Right renal pelvis (tissue), 4 donors: ENCODE measurements at places on chromosomes 6 and 20.

DNA sequence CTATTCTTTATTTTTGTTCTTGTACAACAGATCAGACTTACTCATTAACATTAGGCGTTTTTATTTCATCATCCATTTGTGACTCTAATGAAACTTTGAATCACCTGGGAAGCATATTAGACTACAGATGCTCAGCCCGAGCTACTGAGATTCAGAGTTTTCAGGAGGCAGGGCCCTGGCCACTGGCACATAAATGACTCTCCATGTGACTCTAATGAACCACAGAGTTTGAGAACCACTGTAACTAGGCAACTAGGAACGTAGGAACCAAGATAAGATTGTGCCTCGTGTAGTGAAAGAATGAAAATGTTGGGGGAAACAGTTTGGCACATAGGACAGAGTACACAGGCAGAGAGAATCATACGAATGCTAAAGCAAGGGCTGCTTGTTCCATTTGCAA lies 405.9 kb upstream of the BTBD3 start:
- DNase-seq = no peak

GRCh38 chr6:74431873-74432580 lies 736.0 kb downstream of the CD109 start:
- no peak for DNase-seq

DNA sequence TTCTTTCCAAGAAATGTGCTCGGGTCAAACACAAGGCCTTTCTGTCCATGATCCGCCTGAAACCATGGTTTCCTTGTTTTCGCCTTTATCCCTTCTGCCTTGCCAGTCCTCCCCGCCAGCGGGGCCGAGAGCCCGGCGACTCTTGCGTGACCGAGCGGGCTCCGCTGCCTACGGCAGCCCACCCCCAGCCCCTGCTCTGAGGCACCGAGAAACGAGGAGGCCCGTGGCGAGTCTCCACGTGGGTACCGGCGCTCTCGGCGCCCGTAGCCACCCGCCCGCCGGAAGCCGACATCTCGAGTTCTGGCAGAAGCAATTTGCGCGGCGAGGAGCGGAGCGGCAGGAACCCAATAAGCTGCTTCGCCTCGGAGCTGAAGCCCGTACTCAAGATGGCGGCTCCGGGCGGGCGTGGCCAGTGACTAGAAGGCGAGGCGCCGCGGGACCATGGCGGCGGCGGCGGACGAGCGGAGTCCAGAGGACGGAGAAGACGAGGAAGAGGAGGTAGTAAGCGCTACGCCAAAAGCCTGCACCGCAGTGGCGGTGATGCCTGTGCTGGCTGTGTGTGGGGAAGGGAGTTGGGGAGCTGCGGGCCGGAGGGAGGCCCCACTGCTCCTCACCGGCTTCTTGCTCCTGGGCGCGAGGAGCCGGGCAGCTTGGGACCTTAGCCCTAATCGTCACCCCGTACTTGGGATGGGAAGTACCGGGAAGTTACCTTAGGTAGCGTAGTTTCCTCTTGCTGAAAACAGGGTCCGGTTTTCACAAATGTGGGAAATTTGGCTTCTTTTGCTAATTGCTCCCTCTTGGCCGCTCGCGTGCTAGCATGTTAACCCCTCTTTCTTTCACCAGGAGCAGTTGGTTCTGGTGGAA lies at the start of gene GTF3C6:
TSS of gene GTF3C6 (plus strand) at position 378 of the 864 bp plus-strand sequence. CDS start at position 442, 64 bp downstream.
- DNase-seq = peak; percentile 87

GRCh38 chr6:57021086-57021720 lies 25.3 kb upstream of the KIAA1586 start:
- no peak for DNase-seq

- no peak for DNase-seq
Observed at GRCh38 chr6:47701363-47701762, 3.0 kb downstream of the ADGRF4 start.
